ENCODE measurements at places on chromosomes 1 and 21.

DNA sequence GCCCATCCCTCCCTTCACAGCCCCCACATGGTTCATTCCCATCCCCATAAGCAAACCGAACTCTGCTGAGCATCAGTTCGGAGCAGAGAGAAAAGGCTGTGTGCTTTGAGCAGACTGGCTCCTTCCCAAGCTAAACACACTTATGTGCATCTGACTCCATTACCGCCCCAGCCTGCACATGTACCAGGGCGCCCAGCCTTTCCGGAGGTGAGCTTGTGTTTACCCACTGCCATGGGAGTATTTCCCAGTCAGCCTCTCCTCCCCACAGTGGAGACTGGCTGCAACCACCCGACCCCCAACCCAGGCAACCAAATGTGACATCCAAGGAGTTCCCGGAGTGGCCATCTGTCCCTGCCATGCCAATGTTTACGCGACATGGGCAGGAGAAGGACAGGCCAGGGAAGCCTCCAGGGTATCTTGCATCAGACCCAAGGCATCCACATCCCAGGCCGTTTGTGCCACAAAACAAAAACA is 9.4 kb downstream of the TIAM1 start:
- DNase-seq = no peak

- no peak for DNase-seq
These were observed 287.0 kb upstream of the ESRRG start for GRCh38 chr1:217010253-217010652.

DNA sequence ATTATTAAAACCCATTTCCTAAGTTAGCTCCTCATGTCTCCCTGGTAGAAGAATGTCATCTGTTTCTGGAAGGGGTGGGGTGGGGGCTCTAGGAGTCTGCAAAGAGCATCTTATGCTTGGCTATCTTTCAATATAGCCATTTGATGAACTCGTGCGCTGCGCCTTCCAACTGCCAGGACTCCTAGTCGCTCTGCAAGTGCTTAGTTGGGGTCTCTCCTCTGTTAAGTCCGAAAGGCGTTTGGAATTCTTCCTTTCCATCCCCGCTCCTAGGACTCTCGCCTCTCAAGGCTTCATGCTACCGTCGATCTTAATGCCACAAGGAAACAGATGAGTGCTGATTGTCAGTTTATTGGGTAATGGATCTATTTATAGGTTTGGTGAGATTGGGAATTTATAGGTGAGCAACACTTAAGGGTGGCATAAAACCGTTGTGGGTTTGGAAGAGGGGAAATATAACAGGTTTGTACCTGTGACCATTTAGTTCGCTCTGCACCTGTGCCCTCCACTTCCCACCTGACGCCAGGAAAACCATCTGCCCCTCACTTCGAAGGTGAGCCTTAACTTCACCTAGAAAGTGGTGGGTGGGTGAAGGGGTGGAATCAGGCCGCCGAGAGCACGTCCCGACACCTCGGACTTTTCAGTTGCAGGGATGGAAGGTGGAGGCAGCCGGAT is 1.1 kb downstream of the KCNH1 start:
- no peak for DNase-seq

DNA sequence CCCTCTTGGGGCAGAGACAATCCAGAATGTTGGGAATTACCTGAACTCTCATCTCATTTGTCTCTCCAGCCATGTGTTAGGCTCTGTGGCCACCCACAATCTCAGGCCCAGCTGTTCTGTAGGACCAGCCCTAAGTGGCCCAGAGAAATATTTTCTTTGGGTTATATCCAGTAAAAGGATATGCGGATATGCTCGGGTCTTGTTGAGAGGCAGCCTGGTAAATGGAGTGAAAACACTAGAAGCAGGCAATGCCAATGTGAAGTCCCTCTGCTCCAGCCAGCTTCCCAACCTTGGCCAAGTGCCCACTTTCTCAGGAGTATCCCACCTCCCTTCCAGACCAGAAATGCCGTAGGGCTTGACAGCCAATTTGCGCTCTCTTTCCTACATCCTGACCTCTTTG is 192.2 kb downstream of the ST6GALNAC3 start:
- DNase-seq = no peak

Data from T-helper 2 cell treated with Interferon-gamma antibody and Interleukin-4, amounts not matched to agents 5 μg/mL and 100 μg/mL, for 36 hours (primary cell).